ENCODE measurements at places on chromosomes 7 and 10.

DNA sequence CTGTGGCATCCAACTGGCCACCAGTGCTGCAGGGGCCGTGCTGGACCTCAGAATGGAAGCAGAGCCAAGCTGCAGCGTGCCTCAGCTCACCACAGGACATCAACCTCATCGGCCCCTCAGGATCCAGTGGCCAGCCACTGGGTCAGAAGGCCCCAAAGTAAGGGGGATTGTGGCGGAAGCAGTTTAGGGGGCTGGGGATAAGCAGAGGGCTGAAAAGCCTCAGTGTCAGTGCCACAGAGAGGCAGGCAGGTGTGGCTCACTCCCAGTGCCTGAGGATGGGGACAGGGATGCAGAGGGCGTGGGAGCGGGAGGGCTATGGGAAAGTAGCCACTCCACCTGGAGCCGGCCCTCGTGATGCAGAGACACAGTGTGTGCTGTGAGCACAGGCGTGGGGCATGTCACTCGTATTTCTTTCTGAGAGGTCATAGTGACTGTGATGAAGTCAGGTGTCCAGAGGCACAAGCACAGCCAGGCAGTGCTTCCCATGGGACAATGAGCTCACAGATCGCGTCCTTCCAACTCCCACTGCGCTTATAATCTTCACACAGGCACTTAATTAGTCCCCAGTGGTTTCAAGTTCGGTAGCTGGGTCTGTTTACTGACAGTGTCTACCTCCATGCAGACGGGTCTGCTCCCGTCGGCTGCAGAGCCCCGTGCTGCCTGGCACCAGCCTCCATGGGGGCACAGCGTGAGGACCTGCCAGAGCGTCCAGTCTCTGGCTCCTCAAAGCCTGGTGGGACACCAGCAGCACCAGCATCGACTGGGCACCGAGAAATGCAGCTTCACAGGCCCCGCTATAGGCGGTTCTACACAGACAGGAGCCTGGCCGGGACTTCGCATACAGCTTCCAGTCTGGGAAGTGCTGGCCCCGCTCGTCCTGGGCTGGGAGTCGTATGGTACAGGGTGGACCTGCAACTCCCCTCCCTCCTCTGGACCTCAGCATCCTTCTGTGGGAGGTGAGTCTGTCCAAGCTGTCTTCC, 42.9 kb upstream of the CNPY1 start:
- DNase-seq, result no peak

- no peak for DNase-seq
These were observed 31.0 kb upstream of the CAV2 start for GRCh38 chr7:116468534-116468933.

GRCh38 chr7:129008645-129009414, 46.1 kb downstream of the TNPO3 start:
- DNase-seq, result no peak

- no peak for DNase-seq
These were observed 126.0 kb upstream of the GDF10 start for GRCh38 chr10:47173929-47174442.

DNA sequence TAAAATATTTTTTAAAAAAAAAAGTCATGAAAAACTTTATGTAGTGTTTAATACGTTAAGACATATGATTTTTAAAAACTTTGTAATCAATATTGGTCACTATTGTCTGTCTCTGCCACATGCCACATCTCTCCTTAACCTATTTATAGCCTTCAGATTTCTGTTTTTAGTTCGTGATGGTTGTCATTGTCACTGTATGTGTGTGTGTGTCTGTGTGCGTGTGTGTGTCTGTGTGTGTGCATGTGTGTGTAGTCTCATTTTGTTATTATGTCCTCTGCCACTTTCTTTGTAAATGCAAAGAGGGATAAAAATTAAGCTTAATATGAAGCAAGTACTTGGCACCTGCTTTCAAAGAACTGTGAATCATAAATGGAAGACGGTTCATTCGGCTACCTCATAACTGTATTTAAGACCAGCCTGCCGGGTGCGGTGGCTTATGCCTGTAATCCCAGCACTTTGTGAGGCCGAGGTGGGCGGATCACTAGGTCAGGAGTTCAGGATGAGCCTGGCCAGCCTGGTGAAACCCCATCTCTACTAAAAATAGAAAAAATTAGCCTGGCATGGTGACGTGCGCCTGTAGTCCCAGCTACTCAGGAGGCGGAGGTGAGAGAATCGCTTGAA, 354.0 kb downstream of the ARL4A start:
- no peak for DNase-seq

DNA sequence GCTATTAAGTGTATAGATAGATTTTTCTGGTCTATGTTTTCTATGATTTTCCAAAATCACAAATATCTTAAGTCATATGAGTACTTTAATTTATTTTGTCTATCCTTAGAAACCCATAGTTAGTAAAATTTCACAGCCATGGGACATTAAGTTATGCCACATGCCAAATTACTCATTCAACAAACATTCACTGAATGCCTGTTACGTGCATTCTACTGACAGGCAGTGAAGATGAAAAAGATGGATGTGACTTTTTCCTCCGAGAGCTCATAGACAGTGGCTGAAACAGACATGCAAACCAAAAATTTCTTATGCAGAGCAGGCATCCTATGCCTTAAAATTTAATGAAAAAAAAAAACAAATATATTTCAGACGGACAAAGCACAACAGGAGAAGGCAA, 84.9 kb downstream of the CHRM2 start:
- DNase-seq, result peak; percentile 66

- no peak for DNase-seq
These were observed 20.0 kb upstream of the C10orf90 start for GRCh38 chr10:126690534-126690933.

DNA sequence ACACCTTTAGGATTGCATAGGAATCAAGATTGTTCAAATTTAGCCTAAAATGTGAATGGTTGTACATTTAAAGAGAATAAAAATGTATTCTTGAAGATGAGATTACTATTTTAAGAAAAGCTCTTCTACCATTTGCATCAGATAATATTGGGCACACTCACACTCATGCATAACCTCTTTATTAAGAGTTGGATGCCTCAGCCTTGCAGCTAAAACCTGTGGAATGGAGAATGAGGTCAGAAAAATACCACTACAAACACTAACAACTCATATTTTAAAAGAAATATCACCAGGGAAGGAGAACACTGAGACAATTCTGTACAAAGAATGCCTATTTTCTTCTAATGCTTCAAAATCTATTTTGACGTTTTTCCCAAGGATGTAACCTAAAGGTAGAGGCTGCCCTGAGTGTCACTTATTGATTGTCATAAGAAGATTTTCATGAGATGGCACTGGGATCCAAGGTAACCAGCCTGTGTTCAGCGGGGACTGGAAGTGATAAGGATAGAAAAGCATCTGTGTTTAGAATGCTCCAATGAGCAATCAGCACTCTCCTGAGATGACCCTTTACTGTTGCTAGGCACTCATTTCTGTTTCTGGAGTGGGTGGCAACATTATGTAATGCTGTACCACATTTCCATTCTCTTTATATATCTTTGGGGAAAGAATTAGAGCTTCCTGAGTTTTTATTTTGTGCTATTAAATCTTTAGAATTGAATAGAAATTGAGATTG, 26.6 kb downstream of the REEP3 start:
- peak; percentile 26 for DNase-seq

- DNase-seq, result peak; percentile 14
These were observed 19.5 kb downstream of the C10orf67 start for GRCh38 chr10:23325132-23325531.

DNA sequence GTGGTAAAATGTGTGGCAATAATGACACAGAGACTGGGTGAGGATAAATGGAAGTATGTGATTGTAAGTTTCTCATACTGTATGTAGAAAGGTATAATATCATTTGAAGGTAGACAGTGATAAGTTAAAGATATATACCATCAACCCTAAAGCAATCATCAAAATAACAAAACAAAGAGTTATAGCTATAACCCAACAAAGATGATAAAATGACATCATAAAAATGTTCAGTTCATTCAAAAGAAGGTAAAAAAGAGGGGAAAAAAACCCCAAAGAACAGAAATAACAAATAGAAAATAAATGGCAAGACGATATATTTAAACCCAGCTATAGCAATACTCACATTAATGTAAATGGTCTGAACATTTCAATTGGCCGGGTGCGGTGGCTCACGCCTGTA, 17.4 kb upstream of the TCF7L2 start:
- no peak for DNase-seq

DNA sequence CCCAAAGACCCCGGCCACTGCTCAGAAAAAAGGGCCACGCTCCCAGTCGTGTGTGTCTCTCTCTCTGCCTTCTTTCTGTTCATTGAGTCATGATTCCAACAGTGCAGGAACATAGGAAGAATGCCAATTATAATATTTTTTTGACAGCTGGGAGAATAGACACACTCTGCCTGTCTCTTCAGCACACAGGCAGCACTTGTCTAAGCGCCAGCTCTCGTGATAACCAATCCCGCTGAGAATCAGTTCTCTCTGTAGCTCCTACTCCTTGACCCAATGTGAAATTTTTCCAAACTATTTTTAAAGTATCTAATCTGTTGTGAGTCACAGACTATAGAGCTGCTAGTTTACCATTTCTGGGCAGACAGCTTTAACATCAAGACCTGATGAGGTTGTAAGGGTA, 145.7 kb upstream of the RHEB start:
- peak; percentile 94 for DNase-seq

DNA sequence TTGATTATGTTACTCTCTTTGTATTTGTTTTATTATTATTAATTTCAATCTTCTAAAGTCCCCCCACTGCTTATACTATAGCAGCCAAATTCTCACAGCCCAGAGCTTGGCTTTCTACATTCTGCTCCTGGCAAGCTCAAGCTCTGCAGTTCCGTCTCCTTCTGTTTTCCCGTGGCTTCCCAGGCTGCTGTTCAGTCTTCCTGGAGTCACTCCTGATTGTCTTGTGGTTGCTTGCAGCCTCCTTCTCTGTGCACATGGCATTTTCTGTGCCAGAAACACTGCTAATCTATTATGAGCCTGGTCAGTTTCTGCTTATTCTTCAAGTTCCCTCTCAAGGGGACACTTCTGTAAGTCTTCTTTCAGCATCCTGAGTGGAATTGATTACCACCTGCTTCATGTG, 533.7 kb upstream of the IGFBP3 start:
- DNase-seq, result no peak

GRCh38 chr10:74067373-74068352, 69.7 kb downstream of the VCL start:
- no peak for DNase-seq

GRCh38 chr7:97499204-97499603, 232.7 kb upstream of the TAC1 start:
- peak; percentile 25 for DNase-seq

GRCh38 chr7:147999962-148000361, 590.6 kb upstream of the C7orf33 start:
- no peak for DNase-seq

DNA sequence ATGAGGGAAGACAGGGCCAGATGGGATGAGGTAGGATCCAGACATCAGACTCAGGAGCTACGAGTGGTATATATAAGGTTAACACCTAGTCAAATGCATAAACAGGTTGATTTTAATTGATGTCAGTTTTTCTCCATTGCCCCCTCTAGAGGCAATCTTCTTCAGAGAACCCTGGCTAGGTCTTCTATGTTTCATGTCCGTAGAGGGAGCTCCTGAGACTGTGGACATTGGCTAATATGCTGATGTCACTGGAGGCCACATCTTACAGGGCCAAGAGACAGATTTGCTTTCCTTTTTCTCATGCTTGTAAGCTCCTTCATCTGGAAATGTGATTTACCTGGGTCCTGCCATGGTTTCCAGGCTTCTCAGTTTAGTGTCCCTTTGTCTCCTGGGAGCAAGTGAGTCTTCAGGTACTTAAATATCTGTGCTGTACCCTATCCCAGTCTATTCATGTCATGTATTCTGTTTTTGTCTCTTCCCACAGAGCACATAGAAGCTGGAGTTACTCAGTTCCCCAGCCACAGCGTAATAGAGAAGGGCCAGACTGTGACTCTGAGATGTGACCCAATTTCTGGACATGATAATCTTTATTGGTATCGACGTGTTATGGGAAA, 161.6 kb upstream of the PRSS1 start:
- DNase-seq, result peak; percentile 85

DNA sequence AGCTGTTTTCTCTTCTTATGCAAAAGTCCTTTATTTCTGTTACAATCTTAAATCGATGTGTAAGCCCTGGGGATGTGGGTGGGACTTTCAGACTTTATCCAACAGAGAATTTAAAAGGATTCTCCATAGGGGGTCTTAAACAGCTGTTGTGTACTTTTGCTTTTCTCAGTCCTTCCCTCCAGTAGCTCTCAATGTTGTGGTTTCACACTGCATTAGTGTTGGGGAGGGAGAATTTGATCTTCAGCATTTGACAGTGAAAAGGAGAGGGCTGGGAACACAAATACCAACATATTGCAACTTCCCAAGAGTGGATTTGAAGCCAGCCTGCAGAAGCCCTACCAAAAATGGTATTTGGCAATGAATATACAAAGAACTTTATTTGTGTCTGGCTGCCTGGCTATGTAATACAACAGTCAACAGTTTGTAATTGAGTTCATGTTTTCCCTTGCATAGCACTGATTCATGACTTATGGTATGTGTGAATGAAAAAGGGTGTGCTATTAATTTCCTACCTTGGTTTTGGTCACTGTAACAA, 80.1 kb upstream of the CAPZA2 start:
- DNase-seq, result peak; percentile 59

GRCh38 chr7:672891-673290, 53.6 kb upstream of the DNAAF5 start:
- no peak for DNase-seq

- no peak for DNase-seq
These were observed 365.6 kb upstream of the MGMT start for GRCh38 chr10:129101232-129101980.

GRCh38 chr7:92295391-92295790, 49.6 kb downstream of the ANKIB1 start:
- DNase-seq, result no peak

- no peak for DNase-seq
These were observed 8.0 kb upstream of the CFAP70 start for GRCh38 chr10:73366381-73367298.

GRCh38 chr7:157898261-157898660, 561.5 kb downstream of the DNAJB6 start:
- no peak for DNase-seq

- DNase-seq, result no peak
These were observed 78.7 kb downstream of the PTPRN2 start for GRCh38 chr7:158508802-158509385.

DNA sequence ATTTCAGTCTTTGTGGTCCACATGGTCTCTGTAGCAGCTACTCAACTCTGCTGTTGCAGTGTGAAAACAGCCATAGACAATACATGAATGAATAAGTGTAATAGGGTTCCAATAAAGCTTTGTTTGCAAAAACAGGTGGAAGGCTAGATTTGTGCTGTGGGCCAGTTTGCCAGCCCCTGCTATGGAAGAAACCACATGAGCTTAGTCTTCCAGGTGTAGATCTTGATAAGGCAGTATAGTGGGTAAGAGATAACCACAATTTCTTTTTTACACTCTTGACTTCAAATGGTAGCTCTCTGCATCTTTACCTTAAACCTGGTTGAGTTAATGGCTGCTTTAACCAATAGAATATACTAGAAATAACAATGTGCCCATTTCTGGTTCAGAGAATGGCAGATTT, 135.0 kb upstream of the PALS2 start:
- no peak for DNase-seq

GRCh38 chr10:32298075-32298812, 48.7 kb downstream of the EPC1 start:
- DNase-seq, result peak; percentile 91
